ENCODE measurements at places on chromosomes 13 and 19. TPM values are rescaled to one million over a fixed set of nuclear protein-coding genes. Genes with fewer than 3 reads are reported as not detected.

CD79A gene
- 1.1 TPM for total RNA-seq

GRCh38 chr19:35757231-35757748 is 461 bp upstream of the HSPB6 start:
- peaks cover 43% of the 10 kb centered on the region for H3K4me1 ChIP-seq
- peak overlapping the region; percentile 93 for H3K4me3 ChIP-seq
- peak; percentile 95 for DNase-seq
- peak overlapping the region; percentile 98 for H3K27ac ChIP-seq

DNA sequence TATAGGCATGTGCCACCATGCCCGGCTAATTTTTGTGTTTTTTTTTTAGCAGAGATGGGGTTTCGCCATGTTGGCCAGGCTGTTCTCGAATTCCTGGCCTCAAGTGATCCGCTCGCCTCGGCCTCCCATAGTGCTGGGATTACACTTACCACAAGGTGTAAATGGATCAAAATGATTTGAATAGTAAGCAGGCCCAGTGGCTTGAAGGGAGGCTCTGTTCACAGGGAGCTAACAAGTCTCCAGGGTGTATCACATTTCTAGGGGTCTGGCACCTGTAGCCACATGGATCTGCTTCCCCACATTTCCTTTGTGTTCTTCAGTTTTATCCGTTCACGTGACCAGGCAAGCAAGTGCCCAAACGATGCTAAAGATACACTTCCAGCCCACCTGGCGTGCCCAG is 13.5 kb upstream of the CNFN start:
- H3K36me3 ChIP-seq = no peaks in the 10 kb centered on the region
- no peaks in the 10 kb centered on the region for H3K4me1 ChIP-seq
- no peak overlapping the region for H3K4me3 ChIP-seq
- H3K27ac ChIP-seq = no peak overlapping the region

DNA sequence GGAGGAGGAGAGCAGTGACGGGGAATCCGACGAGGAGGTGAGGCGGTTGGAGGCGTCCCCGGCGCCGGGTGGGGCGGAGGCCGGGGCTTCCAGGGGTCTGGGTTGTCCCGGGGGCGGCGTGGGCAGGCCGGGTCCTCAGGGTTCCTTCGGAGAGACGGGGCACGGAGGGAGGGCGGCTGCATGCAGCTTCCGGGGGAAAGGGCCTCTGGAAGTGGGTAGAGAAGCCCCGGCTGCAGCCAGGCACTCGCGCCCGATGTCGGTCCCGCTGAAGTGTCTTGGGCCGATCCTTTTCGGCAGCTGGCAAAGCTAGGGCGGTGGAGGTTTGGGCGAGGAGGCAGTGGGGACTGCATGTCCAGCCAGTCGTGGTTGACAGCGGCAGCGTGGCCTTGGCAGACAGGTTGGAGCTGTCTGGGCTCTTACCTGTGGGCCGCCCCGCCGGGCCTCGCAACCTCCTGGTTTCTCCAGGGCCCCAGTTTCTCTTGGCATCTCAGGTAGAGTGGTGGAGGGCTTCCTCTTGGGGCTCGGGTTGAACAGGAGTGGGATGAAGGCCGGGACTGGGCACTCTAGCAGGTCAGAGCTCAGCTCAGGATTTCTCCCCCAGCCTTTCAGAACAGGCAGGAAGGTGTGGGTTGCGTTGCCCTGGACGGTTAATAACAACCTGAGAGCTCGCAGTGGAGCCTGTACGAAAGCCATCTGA is 690 bp downstream of the KMT2B start:
- peaks cover 30% of the 10 kb centered on the region for H3K4me1 ChIP-seq
- H3K27ac ChIP-seq = peak overlapping the region; percentile 85
- no peak for DNase-seq
- peak overlapping the region; percentile 88 for H3K4me3 ChIP-seq
- H3K36me3 ChIP-seq = peaks cover 34% of the 10 kb centered on the region
- H3K27me3 ChIP-seq = no peaks in the 10 kb centered on the region

ELSPBP1 gene
- total RNA-seq = not detected

STARD13 gene
- total RNA-seq = 21.6 TPM

DNA sequence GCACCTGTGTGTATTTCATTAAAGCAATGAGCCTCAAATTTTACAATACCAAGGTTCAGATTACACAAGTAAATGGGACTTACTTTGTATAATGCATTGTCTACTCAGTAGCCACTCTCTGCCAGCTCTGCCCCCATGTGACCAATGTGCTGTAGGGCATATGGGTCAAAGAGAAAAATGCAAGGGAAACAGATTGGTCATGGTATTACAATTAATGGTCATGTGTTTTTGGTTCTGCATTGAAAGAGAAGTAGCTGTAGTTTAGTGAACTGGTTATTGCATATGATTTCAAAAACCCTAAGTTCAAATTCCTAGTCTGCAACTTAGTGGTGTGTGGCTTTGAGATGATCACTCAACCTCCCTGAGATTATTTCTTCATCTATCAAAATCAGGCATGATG is 545.4 kb downstream of the SUCLA2 start:
- no peaks in the 10 kb centered on the region for H3K36me3 ChIP-seq
- DNase-seq = no peak
- no peaks in the 10 kb centered on the region for H3K27me3 ChIP-seq

FCER2 gene
- not detected for total RNA-seq

DNA sequence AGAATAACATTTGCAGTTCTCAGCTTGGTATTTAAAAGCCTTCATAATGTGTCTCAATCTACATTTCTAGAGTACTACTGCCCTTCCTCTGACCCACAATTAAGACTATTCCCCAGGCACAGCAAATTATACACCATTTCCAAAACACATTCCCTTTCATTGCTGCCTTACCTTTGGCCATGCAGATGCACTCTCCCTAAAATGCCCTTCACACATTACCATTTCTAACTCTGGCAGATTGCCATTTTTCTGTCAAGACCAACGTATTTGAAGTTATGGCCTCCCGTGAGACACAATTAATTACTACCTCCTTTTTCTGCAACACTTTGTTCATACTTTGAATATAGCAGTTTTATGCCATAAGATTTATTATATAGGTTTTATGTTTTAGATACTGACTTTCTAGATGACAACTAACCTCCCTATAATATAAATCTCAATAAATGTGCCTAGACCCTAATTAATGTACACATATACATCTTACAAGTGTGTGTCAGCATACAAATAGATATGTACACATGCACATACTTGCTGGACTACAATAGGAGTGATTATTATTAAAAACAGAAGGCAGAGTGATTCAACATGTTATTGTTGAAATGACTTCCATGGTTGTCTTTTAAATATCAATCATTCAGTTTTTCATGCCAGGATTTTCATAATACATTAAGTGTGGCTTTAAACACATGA is 2902.5 kb downstream of the PCDH9 start:
- H3K36me3 ChIP-seq = no peaks in the 10 kb centered on the region
- H3K27me3 ChIP-seq = no peaks in the 10 kb centered on the region
- no peak overlapping the region for H3K4me3 ChIP-seq
- H3K27ac ChIP-seq = no peak overlapping the region

DNA sequence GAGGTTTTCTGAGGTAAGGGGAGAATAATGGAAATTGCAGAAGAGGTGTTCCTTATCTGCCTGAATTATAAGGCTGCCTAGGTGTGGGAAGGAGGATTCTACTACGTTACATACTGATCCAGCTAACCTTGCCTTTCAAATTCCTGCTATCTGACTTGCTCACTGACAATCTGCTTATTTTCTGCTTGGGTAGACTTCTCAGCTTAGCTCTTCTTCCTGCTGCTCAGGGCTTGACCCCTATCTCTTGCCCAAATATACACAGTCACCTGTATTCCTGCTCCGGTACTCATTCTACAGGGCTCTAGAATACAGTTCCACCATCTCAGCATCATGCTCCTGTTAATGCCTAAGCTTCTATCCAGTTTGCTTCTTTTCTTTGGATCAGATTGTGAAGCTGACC is 1607.6 kb downstream of the OLFM4 start:
- no peaks in the 10 kb centered on the region for H3K36me3 ChIP-seq
- H3K27ac ChIP-seq = no peak overlapping the region
- no peaks in the 10 kb centered on the region for H3K4me1 ChIP-seq
- H3K4me3 ChIP-seq = no peak overlapping the region

DNA sequence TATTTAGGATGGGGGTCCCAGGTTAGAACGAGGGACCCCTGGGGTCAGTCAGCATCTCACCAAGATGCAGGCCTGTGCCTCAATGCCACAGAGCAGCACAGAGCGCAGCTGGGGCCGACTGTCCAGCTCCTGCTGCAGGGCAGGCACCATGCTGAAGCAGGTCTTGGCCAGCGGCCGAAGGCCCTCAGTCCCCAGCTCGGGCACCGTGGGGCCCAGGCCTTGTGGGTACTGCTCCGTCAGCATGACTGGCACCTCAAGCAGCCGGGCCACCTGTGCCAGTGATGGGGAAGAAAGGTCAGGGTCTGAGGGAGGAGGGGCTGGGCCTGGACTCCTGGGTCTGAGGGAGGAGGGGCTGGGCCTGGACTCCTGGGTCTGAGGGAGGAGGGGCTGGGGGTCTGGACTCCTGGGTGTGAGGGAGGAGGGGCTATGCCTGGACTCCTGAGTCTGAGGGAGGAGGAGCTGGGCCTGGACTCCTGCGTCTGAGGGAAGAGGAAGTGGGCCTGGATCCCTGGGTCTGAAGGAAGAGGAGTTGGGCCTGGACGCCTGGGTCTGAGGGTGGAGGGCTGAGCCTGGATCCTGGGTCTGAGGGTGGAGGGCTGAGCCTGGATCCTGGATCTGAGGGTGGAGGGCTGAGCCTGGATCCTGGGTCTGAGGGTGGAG is 5.7 kb downstream of the ISOC2 start:
- H3K27ac ChIP-seq = no peak overlapping the region
- H3K4me3 ChIP-seq = no peak overlapping the region
- no peak for DNase-seq
- H3K27me3 ChIP-seq = peaks cover 18% of the 10 kb centered on the region

DNA sequence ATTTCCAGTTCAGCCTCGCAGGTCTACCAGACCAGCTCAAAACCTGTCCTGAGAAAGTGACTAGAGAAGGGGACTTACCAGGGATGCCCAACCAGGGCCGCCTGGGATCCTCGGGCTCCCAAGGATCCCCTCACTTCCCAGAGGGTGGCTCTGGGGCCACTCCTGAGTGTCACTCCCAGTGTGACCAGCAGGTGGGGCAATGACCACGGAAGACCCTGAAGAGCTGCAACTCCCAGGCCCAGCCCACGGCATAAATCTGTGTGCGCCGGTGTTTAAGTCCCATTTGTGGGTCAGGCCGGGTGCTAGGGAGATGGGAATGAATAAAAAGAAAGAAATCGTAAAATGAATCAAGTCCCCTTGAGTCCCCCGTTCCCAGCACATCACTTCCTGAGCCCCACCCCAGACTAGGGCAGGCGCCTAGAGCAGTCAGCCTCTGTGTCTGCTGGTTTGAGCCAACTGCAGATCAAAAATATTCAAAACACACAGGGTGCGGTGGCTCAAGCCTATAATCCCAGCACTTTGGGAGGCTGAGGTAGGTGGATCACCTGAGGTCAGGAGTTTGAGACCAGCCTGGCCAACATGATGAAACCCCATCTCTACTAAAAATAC is 10.7 kb downstream of the PTGIR start:
- H3K4me1 ChIP-seq = peaks cover 17% of the 10 kb centered on the region
- DNase-seq = peak; percentile 85
- H3K36me3 ChIP-seq = peaks cover 10% of the 10 kb centered on the region
- no peaks in the 10 kb centered on the region for H3K27me3 ChIP-seq

GRCh38 chr13:72536714-72537394 is 190.6 kb downstream of the MZT1 start:
- H3K36me3 ChIP-seq = no peaks in the 10 kb centered on the region
- no peaks in the 10 kb centered on the region for H3K4me1 ChIP-seq
- H3K27me3 ChIP-seq = no peaks in the 10 kb centered on the region

DNA sequence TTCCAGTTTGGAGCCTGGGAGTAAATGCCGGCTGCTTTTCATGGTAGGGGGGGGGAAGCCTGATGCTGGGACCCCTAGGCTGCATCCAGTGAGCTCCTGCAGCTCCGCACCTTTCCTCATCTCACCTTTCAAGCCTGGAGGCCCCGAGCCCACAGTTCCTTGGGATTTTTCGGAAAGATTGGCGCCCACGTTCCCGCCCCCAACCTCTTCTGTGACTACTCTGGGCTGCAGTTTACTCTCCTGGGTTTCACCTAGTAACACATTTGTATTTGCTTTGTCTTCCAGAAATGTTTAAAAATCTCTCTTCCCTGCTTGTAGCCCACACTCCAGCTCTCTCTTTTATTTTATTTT is 51.9 kb upstream of the SPATA13 start:
- H3K4me3 ChIP-seq = no peak overlapping the region
- no peaks in the 10 kb centered on the region for H3K27me3 ChIP-seq
- no peak overlapping the region for H3K27ac ChIP-seq
- no peaks in the 10 kb centered on the region for H3K4me1 ChIP-seq

- no peaks in the 10 kb centered on the region for H3K36me3 ChIP-seq
- no peak for DNase-seq
- no peaks in the 10 kb centered on the region for H3K27me3 ChIP-seq
- peak overlapping the region; percentile 84 for H3K27ac ChIP-seq
- H3K4me1 ChIP-seq = no peaks in the 10 kb centered on the region
Measured at GRCh38 chr19:45179072-45179891, 698 bp downstream of the BLOC1S3 start.

DNA sequence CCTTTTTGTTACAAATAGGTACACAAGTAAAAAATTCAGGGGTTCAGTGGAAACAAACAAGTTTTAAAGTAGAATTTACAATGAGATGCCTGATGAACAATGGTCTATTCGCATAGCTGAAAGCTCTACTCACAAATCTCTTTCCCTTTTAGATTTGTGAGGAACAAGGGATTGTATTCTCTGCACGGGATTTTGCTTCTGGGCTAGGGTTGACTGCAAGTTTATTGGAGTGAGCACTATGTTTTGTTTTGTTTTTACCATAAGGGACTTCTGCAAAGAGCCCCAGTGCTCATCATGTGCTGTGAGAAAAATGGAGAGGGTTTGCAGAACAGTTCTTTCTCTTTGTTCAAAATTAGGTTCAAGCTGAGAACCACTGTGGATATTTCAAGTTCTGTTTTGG is 160.5 kb downstream of the DLEU7 start:
- no peaks in the 10 kb centered on the region for H3K27me3 ChIP-seq
- no peak overlapping the region for H3K27ac ChIP-seq
- DNase-seq = no peak
- no peak overlapping the region for H3K4me3 ChIP-seq
- H3K4me1 ChIP-seq = no peaks in the 10 kb centered on the region

DNA sequence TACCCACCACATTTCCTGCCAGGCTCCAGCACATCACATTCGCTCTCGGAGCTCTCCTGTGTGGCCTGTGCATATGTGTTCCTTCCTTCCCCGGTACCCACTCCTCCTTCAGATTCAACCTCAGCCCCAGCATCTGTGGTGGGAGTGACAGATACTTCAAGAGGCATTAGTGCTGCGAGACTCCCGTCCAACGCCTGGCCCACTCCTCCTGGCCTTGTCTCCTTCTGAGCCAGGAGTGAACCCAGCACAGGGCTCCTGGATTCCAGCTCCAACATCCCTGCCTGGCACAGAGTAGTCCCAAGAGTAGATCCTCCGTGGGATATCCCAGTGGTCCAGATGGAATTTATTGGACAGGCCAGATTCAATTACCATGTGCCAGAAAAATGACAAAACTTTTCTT is 55.9 kb downstream of the SACS start:
- DNase-seq = no peak
- H3K27ac ChIP-seq = peak overlapping the region; percentile 58
- H3K27me3 ChIP-seq = no peaks in the 10 kb centered on the region

LILRA1 gene
- total RNA-seq = not detected

NMRK2 gene
- total RNA-seq = 2,195 TPM

- peak overlapping the region; percentile 83 for H3K4me3 ChIP-seq
- peaks cover 11% of the 10 kb centered on the region for H3K4me1 ChIP-seq
- no peaks in the 10 kb centered on the region for H3K27me3 ChIP-seq
- peaks cover 30% of the 10 kb centered on the region for H3K36me3 ChIP-seq
Measured at GRCh38 chr19:6362027-6362350, 658 bp downstream of the CLPP start.

SLC6A16 gene
- 0.56 TPM for total RNA-seq
